ENCODE measurements at places on chromosomes 4 and X.

DNA sequence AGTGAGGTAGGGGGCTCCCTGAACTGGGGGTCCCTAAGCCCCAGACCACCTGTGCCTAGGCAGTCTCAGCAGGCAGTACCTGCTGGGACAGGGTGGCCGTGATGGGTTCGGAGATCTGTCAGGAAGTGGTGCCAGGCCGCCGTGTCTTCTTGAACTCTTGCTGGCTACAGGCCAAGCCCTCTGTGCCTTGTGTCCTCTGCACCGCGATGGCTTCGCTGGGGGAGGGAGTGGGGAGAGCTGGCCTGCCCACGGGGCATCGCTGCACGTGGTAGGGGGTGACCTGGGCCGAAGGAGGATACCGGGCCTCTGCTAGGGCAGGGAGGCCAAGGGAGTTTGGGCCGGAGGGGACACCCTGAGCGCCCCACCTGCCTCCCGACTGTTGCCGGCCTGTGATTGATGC is 96.7 kb upstream of the NKX1-1 start:
- DNase-seq: no peak

GRCh38 chrX:153970357-153971123 is 1.1 kb downstream of the HCFC1 start:
- no peak for DNase-seq

DNA sequence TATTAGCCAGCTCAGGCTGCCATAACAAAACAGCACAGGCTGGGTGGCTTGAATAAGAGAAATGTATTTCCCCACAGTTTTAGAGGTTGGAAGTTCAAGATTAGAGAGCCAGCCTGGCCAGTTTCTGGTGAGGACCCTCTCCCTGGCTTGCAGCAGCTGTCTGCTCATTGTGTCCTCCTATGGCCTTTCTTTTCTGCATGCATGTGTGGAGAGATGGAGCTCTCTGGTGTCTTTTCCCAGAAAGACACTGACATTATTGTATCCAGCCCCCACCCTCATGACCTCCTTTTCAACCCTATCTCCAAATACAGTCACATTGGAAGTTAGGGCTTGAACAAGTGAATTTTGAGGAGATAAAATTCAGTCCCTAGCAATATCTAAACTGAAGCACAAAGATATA is 263.8 kb upstream of the PABPC4L start:
- DNase-seq: no peak

DNA sequence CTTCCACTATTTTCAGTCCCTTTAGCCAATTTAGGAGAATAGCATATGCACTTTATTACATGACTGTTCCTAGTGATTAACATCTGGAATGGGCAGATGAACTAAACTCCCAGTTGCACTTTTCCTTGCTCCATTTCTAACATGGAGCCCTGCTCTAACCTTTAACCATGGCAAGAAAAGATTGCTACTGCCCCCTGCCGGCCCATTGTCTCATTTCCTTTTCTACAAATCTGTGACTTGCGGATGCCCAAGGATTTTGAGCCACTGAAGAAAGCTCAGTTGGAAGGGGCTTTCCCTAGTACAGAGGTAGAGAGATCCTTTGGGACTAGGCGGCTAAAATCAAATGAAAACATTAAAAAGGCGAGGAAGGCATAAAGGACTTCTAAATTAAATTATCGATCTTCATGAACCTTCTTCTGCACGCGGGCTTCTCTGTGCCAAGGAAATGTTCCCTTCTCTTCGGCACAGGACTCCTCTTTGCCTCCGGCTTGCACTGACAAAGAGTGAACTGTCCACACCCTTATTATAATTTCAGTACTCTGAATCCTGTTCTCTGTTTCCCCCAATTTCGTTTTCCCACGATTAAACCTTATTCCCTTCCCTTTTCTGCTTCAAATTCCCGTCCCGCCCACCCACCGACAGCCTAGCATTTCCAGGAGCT is 577 bp upstream of the GLRA2 start:
- peak; percentile 1 for DNase-seq

GRCh38 chrX:109344101-109344500 is 137.8 kb downstream of the GUCY2F start:
- DNase-seq: no peak

DNA sequence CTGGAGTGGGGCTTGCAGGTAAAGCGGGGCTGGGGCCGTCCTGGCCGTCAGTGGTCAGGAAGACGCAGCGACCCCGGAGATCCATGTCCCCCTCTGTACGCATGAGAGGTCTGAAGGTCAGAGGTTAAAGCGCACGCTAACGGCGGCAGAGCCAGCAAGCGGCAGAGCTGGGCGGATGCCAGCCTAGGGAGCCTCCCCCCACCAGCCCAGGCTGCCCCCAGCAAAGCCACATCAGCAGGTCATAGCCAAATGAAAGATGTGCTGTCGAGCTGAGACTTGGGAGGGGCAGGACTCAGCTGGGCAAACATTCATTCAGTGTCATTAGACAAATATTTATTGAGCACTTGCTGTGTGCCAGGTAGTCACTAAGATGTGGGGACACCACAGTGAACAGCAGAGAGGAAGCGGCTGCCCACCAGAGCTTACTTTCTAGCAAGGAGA is 593 bp upstream of the JAKMIP1 start:
- no peak for DNase-seq

- DNase-seq: no peak
Observed at GRCh38 chr4:78885598-78885997, 53.6 kb downstream of the PAQR3 start.

DNA sequence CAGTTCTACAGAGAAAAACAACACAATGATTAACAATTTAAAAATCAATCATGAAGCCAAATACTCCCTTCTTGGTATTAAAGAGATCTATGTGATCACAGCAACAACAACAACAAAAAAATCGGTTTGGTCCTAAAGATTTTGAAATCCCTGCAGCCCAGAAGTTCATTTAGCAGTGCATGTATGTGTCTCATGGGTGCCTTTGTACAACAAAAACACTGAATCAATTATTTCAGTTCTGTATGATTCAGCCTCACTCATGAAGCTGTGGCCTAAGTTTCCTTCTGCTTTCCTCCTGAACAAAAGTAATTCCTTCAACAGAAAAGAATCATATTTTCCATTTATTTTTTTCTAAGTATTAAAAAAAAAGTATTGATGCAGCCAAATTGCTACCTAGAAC is 393.4 kb upstream of the NDST3 start:
- DNase-seq: no peak

GRCh38 chrX:93594780-93595179 is 78.6 kb downstream of the NAP1L3 start:
- no peak for DNase-seq

DNA sequence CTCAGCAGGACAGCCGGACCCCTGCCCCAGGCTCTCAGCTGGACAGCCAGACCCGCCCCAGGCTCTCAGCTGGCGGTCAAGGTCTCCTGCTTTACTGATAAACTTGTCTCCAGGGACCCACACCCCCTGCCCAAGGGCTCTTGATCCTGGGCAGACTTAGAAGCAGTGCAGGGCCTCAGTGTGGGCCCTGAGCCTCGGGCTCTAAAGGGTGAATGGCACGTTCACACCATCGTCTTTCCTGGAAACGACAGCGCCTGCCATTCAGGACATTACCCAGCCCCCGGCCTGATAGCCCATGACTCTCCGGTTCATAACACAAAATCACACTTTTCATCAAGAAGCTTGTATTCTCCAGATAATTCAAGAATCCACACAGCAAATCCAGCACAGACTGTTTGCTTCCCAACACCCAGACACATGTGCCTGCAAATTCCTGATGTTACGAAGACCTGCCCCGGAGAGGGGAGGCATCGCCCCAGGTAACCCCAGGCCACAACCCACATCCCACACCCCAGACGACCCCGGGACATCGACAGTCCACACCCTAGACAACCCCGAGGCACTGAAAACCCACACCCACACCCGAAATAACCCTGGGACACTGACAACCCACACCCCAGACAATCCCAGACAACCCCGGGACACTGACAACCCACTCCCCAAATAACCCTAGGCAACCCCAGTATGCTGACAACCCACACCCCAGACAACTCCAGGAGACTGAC is 136.8 kb downstream of the FAM53A start:
- DNase-seq: no peak

DNA sequence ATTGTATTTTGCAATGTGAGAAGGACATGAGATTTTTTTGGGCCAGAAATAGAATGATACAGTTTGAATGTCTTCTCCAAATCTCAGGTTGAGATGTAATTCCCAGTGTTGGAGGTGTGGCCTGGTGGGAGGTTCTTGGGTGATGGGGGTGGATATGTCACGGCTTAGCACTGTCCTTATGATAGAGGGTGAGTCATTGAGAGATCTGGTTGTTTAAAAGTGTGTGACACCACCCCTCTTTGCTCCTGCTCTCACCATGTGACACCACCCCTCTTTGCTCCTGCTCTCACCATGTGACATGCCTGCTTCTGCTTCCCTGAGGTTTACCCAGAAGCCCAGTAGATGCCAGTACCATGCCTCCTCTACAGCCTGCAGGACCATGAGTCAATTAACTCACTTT is 1226.9 kb downstream of the PCDH7 start:
- no peak for DNase-seq

DNA sequence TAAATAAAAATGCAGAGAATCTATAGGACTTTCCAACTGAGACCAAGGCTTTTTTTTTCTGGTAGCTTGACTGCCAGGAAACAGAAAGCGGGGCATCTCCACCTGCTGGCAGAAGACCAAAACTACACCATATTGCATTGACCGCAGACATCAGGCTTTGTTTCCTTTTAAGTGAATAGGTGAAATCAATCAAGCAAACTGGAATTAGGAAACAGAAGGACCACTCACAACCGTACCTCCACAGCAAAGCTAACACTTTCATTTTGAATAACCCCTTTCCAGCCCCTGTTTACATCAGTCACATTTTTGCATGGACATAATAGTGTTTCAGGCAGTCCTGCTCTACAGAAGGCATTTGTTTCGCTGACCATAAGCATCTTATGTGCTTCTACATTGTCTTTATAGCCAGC is 218.2 kb downstream of the IDS start:
- peak; percentile 20 for DNase-seq

- DNase-seq: no peak
Observed at GRCh38 chrX:57752866-57753265, 72.8 kb upstream of the NLRP2B start.

- no peak for DNase-seq
Observed at GRCh38 chr4:181656748-181657147, 586.5 kb upstream of the TENM3 start.

GRCh38 chrX:38717871-38718270 is 83.4 kb upstream of the MID1IP1 start:
- DNase-seq: no peak

- DNase-seq: peak; percentile 20
Observed at GRCh38 chrX:136711147-136711546, 63.2 kb downstream of the CD40LG start.

DNA sequence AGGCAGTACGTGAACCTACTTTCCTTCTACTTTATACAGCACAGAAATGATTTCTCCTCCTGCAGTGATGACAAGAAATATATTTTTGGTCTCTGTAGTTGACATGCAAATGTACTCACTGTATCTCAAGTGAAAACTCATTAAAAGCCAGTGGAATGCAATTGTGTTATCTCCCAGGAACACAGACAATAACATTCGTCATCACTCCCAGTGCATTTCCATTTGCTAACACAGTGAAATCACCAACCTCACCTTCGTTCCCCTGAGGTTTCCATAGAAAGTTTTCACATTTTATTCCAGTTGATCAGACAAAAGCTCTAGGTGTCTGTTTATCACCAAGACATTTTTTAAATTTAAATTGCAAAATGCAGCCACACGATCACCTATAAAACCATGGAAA is 2.5 kb upstream of the SPANXD start:
- no peak for DNase-seq

GRCh38 chr4:174434455-174434854 is 87.8 kb downstream of the HPGD start:
- no peak for DNase-seq

DNA sequence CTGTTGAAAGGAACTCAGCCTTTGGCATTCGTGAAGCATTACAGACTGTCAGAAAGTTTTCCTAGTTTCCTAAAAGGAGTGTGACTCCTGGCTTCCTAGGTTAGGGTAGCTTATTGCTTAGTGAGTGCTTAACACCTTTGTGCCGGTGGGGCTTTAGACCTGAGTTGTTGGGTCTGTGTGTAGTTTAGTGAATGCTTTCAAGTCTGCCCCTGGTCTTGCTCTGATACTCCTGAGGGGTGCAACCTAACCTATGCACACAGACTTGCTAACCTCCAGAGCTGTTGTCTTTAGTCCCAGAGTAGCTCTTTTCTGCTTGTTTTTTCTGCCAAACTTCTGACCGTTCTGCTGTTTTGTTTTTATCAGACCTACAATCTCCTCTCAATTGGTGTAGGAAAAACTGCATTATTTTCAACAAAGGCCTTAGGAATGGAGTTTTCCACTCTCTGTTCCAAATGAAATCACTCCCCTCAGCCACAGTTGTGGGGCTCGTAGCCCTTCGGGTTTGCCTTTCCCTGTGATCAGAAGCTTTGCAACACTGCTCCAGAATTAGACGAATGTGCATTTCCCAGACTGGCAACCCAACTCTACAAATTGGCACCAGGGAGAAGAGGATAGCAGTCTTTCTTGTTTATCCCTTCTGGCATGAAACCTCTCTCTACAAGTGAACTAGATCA is 1399.1 kb upstream of the PCDH7 start:
- no peak for DNase-seq

- no peak for DNase-seq
Observed at GRCh38 chr4:163378661-163379060, 35.0 kb downstream of the NPY5R start.

DNA sequence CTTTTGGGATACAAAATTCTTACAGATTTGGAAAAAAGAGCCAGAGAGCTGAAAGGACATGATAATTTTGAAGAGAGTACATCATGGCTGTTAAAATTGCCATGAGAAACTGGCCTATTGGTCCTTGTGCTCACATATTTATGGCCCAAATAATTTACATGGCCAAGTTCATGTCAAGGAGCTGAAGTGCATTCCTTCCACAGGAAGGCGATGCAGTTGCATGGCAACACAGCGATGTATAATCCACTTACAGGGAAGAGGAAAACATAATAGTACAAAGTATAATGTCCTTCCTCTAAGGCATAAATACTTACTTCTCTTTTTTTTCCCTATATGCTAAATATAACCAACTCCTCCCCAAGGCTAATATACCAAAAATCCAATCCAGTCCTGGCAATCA is 914.5 kb upstream of the AGA start:
- DNase-seq: no peak

- no peak for DNase-seq
Observed at GRCh38 chr4:33054656-33055196, 2334.6 kb downstream of the PCDH7 start.

- peak; percentile 3 for DNase-seq
Observed at GRCh38 chr4:8117278-8117682, 41.3 kb downstream of the ABLIM2 start.

- DNase-seq: no peak
Observed at GRCh38 chrX:40109288-40110008, 11.7 kb upstream of the BCOR start.

DNA sequence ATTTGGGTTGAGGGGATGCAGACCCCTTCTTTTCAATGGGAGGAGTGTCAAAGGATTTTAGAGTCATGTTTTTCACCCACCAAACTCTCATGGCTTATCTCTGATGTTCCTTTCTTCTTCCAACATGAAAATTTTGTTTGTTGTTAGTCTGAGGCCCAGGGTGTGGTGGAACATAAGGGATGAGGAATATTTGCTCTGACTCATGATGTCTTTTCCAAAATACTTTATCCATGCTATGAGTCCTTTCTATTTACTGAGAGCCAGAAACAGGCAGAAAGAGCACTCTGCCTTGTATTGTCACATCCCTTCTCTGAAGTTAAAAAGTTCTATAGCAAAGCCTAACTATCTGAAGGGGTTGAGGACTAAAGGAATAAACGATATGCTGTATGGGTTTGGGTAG is 61.6 kb upstream of the GYPA start:
- no peak for DNase-seq

- DNase-seq: no peak
Observed at GRCh38 chr4:66034671-66035070, 364.4 kb upstream of the EPHA5 start.

All from stimulated activated CD4-positive, alpha-beta T cell treated with anti-CD3 and anti-CD28 coated beads, Interleukin-4, amount 100 ng/mL, for 4 hours (primary cell).